ENCODE measurements at places on chromosomes 5 and 9. TPM values are rescaled to one million over a fixed set of nuclear protein-coding genes. Genes with fewer than 3 reads are reported as not detected.
A peak's percentile ranks its signal among the peaks of the same experiment; 100 is the strongest.

The PCA3 gene
- 0.16 TPM for total RNA-seq

The RORB gene
- total RNA-seq = 0.45 TPM

The CACFD1 gene
- 15.3 TPM for total RNA-seq

The TLR4 gene
- total RNA-seq = 31.5 TPM

The RNF180 gene
- total RNA-seq = 41.6 TPM

The TBCA gene
- 167 TPM for total RNA-seq

The SLC34A1 gene
- total RNA-seq = not detected

The CDC14B gene
- total RNA-seq = 28.8 TPM

The PITX1 gene
- total RNA-seq = 17.0 TPM

The CCL27 gene
- total RNA-seq = not detected

The NTNG2 gene
- total RNA-seq = 1.5 TPM

The CD72 gene
- 1.4 TPM for total RNA-seq

The OBP2B gene
- not detected for total RNA-seq

DNA sequence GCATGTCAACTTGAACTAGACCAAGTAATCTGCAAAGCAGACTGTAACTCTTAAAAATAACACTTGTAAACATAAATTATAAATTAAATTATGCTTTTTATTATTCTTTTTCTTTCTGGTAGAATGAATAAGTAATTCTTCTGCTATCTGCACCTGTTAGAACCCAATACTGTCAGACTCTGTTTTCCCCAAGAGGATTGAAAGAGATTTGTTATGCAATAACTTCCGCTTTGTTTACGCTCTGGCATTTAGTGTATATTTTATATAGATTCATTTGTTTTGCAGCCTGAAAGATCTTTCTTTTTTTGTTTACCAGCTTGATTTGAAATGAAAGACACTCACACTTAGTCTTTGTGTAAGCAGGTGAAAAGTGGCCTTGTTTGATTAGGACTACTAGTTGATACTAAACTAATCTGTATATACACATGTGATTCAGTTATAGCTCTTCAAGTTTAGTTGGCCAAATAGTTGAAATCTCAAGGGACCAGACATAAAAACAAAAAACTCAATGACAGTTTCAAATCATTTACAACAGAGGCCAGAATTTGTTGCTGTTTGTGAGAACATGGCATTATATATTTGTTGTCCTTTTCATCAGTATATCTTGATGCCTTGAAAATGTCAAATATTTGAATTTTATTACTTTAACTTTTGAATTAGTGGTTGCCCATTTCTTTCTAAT, 155.8 kb downstream of the PBX3 start:
- no peak for ATAC-seq

- ATAC-seq = no peak
These were observed 9.7 kb downstream of the NREP start for GRCh38 chr5:111747337-111747736.

DNA sequence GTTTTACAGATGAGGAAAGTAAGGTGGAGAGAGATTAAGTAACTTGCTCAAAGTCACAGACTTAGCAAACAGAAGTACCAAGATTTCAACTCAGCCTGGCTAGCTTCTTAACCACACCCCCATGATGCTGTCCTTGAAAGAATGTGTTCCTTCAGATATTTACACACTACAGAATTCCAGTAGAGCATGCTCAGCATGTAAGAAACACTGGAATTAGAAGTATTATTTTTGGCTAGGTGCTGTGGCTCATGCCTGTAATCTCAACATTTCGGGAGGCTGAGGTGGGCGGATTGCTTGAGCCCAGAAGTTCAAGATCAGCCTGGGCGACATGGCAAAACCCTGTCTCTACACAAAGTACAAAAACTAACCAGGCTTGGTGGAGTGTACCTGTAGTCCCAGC, 142.4 kb downstream of the EDIL3 start:
- ATAC-seq = no peak

GRCh38 chr9:15722888-15723287, 170.0 kb downstream of the CCDC171 start:
- no peak for ATAC-seq

GRCh38 chr5:31962871-31963307, 211.2 kb downstream of the GOLPH3 start:
- no peak for ATAC-seq

- no peak for ATAC-seq
These were observed 43.4 kb upstream of the N4BP3 start for GRCh38 chr5:178069909-178070308.

DNA sequence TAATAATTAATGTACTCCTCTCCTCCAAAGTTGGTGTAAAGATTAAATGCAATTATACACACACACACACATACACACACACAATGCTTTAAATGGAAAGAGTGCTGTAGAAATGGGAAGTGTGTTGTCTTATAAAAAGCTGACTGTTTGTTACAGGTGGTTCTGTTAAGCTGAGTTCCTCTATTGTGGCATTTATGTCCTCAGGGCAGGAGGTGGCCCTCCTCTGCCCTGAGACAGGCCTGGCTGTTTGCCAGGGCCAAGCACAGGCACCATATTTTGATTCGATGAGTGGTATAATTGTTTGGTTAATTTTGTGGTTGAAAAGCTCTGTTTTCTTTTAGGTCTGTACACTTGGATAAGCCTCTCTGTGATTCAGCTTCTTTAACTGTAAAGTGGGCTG, 573.9 kb downstream of the KIF4B start:
- no peak for ATAC-seq

DNA sequence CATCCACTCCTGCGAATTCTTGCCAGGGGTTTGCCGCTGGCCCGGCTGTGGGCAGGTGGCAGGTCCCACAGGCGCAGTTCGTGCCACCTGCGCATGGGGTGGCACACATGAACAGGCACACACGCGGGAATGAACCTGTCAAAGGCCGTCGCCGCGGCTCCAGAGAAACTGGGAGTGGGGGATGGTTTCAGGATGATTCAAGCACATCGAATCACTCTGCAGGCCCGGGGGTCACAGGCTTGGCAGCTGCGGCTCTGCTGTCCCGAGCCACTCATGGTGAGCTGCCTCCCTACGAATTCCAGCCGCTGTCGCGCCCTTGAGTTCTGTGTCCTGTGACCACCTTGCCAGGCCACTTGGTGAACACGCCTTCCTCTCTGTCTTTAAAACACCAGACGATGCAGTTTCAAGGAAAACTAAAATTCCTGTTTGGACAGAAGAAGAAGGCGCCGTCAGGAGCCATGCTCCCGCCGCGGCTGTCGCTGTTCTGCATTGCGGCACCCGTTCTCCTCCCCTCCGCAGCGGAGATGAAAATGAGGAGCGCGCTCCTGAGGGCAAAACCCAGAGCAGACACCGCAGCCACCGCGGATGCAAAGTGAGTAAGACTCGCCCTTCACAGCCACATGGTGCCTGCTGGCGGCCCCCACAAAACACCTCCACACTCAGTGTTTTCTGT, 15.4 kb upstream of the EXOC3 start:
- no peak for ATAC-seq

- no peak for ATAC-seq
These were observed 27.6 kb upstream of the CCDC112 start for GRCh38 chr5:115324021-115324420.

DNA sequence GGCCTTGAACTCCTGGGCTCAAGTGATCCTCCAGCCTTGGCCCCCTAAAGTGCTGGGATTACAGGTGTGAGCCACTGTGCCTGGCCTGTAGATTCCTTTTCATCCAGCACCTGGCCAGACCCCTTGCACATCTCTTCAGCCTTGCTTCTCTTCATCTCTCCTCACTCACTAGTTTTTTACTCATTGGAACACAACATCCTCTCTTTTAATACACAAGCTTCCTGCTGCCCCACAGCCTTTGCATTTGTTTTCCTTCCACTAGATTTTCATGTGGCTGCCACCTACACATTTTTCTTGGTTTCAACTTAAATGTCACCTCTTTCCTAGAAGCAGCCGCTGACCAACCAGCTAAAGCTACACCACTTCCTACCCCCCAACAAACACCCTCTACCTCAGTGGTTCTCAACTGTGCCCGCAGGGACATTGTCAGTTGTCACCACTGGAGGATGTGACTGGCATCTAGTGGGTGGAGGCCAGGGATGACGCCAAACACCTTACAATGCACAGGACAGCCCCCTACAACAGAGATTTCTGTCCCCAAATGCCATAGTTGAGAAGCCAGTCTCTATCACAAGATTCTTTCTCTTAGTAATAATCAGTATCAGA, 33.7 kb downstream of the HAVCR1 start:
- no peak for ATAC-seq

GRCh38 chr9:97387936-97388684, 23.8 kb upstream of the TDRD7 start:
- ATAC-seq = no peak

DNA sequence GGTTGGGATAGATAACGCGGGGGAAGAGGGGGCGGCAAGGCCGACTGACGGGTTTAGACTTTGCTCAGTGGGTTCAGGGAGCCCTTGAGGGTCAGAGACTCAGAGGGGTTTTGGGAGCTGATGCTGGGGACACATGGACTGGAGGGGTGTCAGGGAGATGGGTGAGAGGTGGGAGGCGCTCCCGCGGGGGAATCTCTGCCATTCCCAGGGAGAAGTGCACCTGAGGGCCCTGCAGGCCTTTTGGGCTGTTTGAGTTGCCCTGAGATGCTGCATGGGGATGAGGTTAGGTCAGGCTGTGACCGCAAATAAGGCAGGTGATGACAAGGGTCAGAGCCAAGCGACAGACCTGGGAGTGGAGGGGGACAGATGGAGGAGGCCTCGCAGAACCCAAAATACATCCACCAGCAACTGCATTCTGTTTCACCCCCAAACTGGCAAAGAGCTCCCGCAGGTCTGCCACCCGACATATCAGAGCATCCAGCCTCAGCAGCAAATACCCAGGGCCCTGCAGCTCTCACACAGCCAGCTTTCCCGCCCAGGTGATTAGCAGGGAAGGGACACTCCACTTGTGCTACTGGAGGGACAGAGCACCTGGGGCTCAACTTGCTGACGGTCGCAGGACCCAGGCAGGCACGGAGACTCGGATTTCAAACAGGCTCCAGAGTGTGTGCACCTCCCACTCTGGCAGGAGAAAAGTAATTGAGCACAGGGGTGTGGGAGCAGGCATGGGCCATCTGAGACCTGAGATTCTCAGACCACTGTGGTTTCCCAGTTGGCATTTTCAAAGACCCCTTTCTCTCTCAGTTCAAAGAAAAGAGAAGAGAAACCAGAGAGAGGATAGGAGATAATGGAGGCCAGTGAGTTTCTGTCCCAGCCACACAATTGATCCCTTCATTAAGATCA, 26.4 kb downstream of the TMOD1 start:
- no peak for ATAC-seq

- no peak for ATAC-seq
These were observed 1504.9 kb upstream of the C9orf72 start for GRCh38 chr9:29078063-29078666.

GRCh38 chr5:148825716-148826052, 727 bp upstream of the ADRB2 start:
- ATAC-seq = peak; percentile 3

DNA sequence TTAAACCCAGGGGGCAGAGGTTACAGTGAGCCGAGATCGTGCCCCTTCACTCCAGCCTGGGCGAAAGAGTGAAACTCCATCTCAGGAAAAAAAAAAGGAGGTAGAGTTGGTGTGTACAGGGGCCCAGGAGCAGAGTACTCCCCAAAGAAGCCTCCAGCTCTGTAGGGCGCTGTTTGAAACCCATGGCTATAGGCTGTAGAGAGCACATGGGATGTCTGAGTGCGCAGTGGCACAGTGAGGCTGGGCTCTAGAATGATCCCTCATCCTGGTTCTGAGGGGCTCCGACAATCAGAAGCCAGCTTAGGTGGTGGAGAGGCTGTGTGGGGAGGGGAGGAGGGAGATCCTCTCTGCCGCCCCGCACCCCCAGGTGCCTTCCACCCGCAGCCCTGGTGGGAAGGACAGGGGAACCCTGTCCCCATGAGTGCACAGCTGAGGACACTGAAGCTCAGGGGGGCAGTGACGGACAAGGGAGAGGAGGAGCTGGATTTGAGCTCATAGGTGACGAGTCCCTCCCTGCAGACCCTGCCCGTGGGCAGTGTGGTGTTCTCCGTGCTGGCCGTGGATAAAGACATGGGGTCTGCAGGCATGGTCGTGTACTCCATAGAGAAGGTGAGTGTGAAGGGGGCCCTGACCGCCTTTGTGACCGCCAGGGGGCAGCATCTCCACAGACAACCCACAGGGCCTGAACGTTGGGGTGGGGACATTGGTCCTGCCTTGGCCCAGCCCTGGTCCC, 24.6 kb downstream of the CDHR2 start:
- ATAC-seq = peak; percentile 63

- no peak for ATAC-seq
These were observed 7.3 kb downstream of the SH3RF2 start for GRCh38 chr5:145943674-145944121.

GRCh38 chr5:95862671-95863382, 40.3 kb upstream of the GLRX start:
- ATAC-seq = no peak

GRCh38 chr9:135724186-135724787, 22.3 kb downstream of the KCNT1 start:
- ATAC-seq = no peak

GRCh38 chr5:7894860-7895259, 25.9 kb downstream of the MTRR start:
- no peak for ATAC-seq

DNA sequence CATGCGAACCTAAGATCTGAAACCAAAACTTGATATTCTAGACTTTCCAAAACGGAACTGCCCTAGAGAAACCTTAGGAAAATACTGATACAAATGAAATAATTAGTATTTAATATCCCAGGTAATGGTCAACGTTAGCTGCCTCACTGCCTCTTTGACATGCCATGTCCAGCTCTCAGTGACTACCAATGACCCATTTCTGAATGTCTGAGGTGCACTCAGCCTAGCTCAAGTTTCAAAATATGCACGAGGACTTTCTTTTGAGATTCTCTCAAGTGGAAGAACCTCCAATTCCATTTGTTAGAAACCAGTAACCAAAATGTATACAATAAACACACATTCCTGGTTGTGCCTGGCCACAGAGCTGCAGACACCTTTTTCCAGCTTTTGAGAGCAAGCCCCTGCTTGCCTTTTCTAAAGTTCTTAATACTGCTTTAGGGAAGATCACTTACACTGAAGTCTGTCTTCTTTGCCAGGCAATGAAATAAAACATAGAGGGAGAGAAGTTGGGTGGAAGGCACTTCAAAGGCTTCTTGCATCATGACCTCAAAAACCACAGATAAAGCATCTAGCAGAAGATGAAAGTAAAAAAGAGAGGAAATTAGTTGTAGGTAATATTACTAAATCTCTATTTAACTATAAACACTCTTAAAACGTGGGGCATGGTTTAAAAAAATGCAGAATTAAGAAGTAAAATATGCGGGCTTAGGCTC, 87.9 kb downstream of the MRPS27 start:
- ATAC-seq = no peak

DNA sequence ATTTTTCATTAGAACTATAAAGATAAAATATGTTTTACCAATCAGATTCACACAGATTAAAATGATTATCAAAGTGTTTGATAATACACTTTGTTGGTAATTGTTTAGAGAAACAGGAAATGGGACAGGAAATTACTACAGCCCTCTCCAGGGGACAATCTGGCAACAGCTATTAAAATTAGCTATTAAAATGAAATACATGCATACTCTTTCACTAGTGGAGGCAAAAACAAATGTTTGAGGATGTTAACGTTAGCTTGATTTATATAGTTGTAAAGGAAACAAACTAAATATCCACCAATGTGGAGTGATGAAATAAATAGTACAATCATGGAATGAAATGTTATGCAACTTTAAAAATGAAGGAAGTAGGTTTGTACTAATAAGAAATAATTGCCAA, 53.7 kb downstream of the TARS1 start:
- ATAC-seq = no peak

All from gastroesophageal sphincter (tissue), 4 donors.